ENCODE measurements at places on chromosomes 3 and 15. TPM values are rescaled to one million over a fixed set of nuclear protein-coding genes. Genes with fewer than 3 reads are reported as not detected.

STRC gene
- 1.6 TPM for total RNA-seq

NMNAT3 gene
- 3.5 TPM for total RNA-seq

CLDN16 gene
- total RNA-seq = 0.31 TPM

ADAM10 gene
- 237 TPM for total RNA-seq

LRRC57 gene
- total RNA-seq = 27.6 TPM

SLC12A8 gene
- total RNA-seq = 9.2 TPM

CHRM5 gene
- not detected for total RNA-seq

B3GNT5 gene
- 28.4 TPM for total RNA-seq

COLQ gene
- total RNA-seq = 9.2 TPM

EIF5A2 gene
- total RNA-seq = 2.7 TPM

C3orf20 gene
- 0.19 TPM for total RNA-seq

RPL15 gene
- total RNA-seq = 1,859 TPM

DNA sequence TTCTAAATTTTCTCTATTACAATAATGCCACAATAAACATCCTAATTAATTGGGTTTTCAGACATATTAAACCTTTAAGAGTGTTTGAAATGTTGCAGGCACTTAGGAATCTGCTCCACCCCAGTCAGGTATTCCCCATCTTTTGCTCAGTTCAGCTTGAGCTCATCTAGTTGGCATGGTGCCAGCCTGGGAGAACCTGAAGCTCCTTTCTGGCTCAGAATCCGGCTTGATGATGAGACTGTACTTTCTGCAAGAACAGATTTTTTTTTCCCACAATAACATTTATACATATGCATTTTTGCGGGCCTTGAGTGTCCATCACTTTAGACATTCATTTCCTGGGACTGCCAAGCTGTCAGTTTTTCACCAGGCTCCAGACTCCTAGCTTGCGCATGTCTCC, 7.7 kb upstream of the OXSR1 start:
- H3K4me3 ChIP-seq = no peak overlapping the region
- DNase-seq = no peak
- H3K36me3 ChIP-seq = no peaks in the 10 kb centered on the region
- H3K4me1 ChIP-seq = no peaks in the 10 kb centered on the region
- H3K27ac ChIP-seq = no peak overlapping the region

- H3K4me3 ChIP-seq = no peak overlapping the region
- peaks cover 48% of the 10 kb centered on the region for H3K4me1 ChIP-seq
- H3K27me3 ChIP-seq = no peaks in the 10 kb centered on the region
- H3K36me3 ChIP-seq = peaks cover 2% of the 10 kb centered on the region
- DNase-seq = no peak
- peak overlapping the region; percentile 65 for H3K27ac ChIP-seq
These were observed 26.0 kb downstream of the IGF1R start for GRCh38 chr15:98674336-98674735.

GRCh38 chr3:187266691-187267090, 24.8 kb downstream of the MASP1 start:
- H3K27ac ChIP-seq = no peak overlapping the region
- no peak overlapping the region for H3K4me3 ChIP-seq
- no peaks in the 10 kb centered on the region for H3K27me3 ChIP-seq
- H3K4me1 ChIP-seq = peaks cover 27% of the 10 kb centered on the region
- peaks cover 9% of the 10 kb centered on the region for H3K36me3 ChIP-seq

DNA sequence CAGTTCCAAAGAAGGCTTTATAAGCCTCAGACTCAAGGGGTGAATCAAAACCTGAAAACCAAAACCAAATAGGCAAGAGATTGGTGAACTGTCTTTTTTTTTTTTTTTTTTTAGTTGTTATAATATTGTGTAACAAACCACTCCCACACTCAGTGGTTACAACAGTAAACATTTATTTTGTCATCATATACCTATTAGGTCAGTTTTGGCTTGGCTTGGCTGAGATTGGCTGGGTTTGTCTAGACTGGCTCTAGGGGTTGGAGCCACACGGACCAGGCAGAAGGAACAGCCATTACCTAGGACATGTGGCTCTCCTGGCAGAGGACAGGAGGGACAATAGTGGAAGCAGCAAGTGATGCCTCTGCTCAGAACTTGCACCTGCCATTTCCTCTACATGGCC, 26.4 kb upstream of the RYR3 start:
- H3K36me3 ChIP-seq = no peaks in the 10 kb centered on the region
- no peaks in the 10 kb centered on the region for H3K27me3 ChIP-seq
- DNase-seq = no peak
- H3K4me3 ChIP-seq = no peak overlapping the region
- H3K4me1 ChIP-seq = no peaks in the 10 kb centered on the region
- H3K27ac ChIP-seq = no peak overlapping the region

DNA sequence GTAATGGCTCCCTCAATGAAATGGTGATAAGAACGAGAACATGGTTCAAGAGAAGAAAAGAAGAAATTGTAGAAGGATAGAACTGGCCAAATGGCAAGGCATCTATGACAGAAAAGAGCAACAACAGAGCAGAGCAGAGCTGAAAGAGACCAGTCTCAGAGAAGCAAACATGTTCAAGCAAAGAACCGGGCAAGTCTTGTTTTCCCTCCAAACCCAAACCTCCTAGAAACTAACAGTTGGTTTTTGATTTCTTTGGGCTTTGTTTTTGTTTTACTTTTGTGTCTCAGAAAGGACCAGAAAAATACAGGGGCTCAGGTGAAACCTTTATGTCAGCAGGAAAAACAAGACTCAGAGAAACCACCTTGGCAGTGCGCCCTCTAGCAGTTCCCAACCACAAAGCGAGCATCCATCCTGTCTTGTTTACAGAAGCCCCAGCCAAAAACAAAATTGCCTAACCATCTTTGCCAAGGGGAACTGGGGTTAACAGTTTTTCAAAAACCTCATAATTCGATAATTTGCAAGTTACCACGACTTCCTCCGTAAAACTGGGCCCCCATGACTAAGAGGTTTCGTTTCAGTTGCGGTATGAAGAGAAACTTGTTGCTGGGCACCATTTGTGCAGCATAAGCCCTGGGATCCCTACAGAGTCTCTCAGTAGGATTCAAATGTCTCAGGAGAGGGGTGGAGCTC, 159.2 kb upstream of the SLC24A5 start:
- no peak for DNase-seq
- H3K27ac ChIP-seq = no peak overlapping the region

DNA sequence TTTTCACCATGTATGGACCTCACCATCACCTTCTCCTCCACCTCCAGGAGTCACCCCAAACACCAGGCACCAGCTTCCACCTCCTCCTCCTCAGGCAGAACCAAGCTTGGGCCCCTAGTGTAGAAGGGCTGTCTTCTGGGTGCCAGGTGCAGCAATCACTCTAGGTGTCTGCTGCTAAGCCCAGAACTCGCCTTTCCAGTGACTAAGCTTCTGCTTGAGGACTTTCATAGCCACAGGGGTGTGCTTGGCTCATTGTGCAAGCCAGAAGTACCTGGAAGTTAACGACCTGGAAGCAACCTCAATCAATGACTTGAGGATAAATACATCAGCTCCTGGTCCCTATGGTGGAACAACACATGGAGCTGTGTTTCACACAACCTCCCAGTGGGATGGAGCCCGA, 49.8 kb upstream of the PXYLP1 start:
- H3K36me3 ChIP-seq = peaks cover 2% of the 10 kb centered on the region
- no peak for DNase-seq
- H3K27me3 ChIP-seq = peaks cover 3% of the 10 kb centered on the region
- H3K4me3 ChIP-seq = no peak overlapping the region
- no peak overlapping the region for H3K27ac ChIP-seq

DNA sequence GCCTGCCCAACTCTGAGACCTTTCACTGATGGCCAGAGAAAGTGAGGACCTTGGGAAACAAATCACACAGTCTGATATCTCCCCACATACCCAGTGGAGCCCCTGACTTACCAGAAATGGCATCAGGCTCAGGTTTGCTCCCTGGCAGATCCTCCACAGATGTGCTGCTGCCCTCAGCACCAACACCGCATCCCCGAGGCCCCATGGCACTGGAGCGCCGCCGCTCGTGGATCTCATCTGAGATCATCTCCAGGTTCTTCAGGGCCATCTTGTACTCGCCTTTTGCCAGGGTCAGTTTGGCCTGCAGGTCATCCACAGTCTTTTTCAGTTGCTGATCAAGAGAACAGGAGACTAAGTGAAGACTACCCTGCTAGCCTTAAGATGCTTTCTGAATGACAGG, 52.7 kb downstream of the CAPN7 start:
- H3K27me3 ChIP-seq = no peaks in the 10 kb centered on the region
- H3K4me1 ChIP-seq = no peaks in the 10 kb centered on the region
- DNase-seq = no peak

GRCh38 chr3:115359536-115359935, 212.4 kb upstream of the ZBTB20 start:
- H3K36me3 ChIP-seq = no peaks in the 10 kb centered on the region
- H3K27me3 ChIP-seq = no peaks in the 10 kb centered on the region
- no peak overlapping the region for H3K27ac ChIP-seq

GRCh38 chr3:51390246-51391074, 625 bp upstream of the RBM15B start:
- H3K4me1 ChIP-seq = peaks cover 52% of the 10 kb centered on the region
- H3K27ac ChIP-seq = peak overlapping the region; percentile 89
- no peaks in the 10 kb centered on the region for H3K27me3 ChIP-seq
- DNase-seq = no peak
- H3K36me3 ChIP-seq = peaks cover 36% of the 10 kb centered on the region

DNA sequence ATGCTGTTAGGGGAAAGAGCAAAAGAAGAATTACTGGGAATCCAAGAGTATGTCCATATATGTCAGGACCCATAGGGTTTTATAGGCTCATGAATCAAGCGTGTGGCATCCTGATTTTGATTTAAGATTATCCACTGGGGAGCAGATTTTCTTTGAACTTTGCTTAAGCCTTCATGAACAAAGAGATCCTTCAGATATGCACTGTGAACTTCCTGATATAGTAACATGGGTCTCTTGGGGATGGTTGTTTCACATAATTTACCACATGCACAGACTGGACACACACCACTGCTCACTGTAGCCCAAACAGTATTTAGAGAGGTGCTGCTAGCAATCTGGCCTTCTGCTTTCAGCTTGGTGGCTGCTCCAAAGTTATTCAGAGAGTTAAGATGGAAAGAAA, 200.9 kb upstream of the ZPLD1 start:
- H3K27me3 ChIP-seq = no peaks in the 10 kb centered on the region
- H3K4me1 ChIP-seq = peaks cover 2% of the 10 kb centered on the region
- DNase-seq = no peak
- no peak overlapping the region for H3K4me3 ChIP-seq
- no peaks in the 10 kb centered on the region for H3K36me3 ChIP-seq

DNA sequence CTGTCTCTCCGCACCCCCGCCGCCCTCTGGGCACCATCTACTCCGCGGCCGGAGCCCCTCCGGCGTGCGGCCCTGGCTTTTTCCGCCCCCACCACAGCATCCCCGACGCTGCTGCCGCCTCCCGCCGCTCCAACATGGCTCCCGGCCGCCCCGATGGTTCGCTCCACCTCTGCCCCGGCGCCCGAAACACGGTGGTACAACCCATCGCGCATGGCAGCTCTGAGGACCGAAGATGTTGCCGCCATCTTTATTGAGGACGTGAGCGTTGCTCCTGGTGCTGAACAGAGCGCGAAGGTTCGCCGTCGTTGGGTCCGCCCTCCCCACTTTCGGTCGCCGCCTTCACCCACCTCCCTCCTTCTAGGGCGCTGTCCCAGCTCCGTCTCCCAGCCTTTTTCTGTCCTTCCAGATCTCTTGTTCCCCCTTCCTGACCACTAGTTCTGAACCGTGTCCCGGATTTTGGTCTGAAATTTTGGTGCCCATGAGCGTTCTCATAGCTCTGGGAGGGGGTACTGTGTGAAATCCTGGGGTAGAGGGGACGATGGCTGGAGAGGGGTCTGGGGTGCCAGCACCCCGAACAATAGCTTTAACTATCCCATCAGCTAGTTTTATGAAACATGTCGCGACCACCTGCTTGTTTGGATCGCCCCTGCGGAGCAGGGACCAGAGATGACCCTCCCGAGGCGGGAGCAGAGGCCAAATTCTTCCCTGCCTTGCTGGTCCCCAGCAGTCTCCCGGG, at the start of gene CELSR3:
TSS of gene CELSR3 (minus strand) at position 134 of the 736 bp plus-strand sequence. CDS start 252 bp downstream, outside the sequence.
- peaks cover 3% of the 10 kb centered on the region for H3K27me3 ChIP-seq
- peak; percentile 69 for DNase-seq
- H3K36me3 ChIP-seq = peaks cover 8% of the 10 kb centered on the region

- H3K27ac ChIP-seq = no peak overlapping the region
- H3K27me3 ChIP-seq = no peaks in the 10 kb centered on the region
- no peak for DNase-seq
- no peak overlapping the region for H3K4me3 ChIP-seq
- no peaks in the 10 kb centered on the region for H3K4me1 ChIP-seq
These were observed 341.3 kb downstream of the LSAMP start for GRCh38 chr3:116103868-116104530.

GRCh38 chr3:155391551-155391958, 98.1 kb upstream of the STRIT1 start:
- peaks cover 10% of the 10 kb centered on the region for H3K27me3 ChIP-seq
- DNase-seq = no peak
- H3K4me3 ChIP-seq = no peak overlapping the region
- H3K27ac ChIP-seq = no peak overlapping the region

DNA sequence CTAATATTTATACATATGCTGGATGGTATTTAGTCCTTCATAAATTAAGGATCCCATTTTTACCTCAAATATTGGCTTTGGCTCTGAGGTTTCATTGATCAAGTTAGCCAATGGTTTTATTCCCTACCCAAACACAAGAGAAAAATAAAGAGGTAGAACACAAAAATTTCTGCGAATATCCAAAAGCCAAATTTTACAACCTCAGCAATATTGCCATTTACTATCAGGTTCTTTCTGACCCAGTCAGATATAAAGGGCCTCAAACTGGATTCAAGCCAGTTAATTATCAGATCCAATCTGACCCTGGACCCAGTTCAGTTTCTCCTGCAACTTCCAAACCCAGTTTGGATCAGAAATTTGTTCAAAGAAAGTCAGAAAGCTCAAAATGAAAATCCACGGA, 998.1 kb downstream of the SI start:
- H3K4me1 ChIP-seq = no peaks in the 10 kb centered on the region
- no peak for DNase-seq
- no peaks in the 10 kb centered on the region for H3K27me3 ChIP-seq
- H3K4me3 ChIP-seq = no peak overlapping the region
- H3K36me3 ChIP-seq = no peaks in the 10 kb centered on the region

DNA sequence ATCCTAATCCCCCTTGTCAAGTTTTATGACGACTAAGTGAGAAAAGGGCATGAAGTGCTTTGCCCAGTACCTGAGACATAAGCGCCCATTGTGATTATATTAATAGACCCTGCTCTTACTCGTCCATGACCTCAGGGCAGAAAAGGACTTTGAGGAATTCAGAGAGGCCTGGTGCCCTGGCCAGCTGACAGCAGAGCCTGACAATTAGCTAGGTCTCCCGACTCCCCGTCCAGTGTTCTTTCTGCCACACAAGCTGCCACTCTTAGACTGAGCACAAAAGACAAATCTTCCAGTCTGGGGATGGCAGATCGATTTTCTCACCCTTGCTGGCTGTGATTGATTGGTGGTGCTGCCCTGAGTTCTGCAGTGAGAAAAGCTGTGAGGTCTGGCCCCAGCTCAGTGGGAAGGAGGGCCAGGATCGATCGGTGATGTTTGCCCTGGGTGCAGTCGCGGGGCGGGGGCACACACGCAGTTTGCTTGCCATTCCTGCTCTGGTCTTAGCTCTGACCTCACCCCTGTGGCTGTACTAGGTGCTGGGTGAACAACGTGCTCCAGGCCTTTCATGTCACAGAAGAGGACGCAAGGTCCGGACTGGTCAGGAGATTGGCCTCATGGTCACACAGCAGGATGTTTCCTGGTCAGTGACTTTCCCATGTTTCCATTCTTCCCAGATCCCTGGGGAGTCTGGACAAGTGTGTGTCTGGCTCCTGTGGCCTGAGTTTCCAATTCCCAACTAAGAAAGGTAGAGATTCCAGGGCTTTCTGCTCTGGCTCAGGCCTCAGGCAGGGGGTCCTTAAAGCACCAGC, 67.4 kb upstream of the TLE3 start:
- peaks cover 45% of the 10 kb centered on the region for H3K27me3 ChIP-seq
- peak overlapping the region; percentile 95 for H3K27ac ChIP-seq
- H3K4me3 ChIP-seq = peak overlapping the region; percentile 2
- H3K36me3 ChIP-seq = no peaks in the 10 kb centered on the region
- peak; percentile 73 for DNase-seq
- H3K4me1 ChIP-seq = peaks cover 35% of the 10 kb centered on the region

Data from progenitor cell of endocrine pancreas (in vitro differentiated cells).